Astrocyte (in vitro differentiated cells and primary cell): ENCODE measurements at places on chromosomes 5 and 9. TPM values are rescaled to one million over a fixed set of nuclear protein-coding genes. Genes with fewer than 3 reads are reported as not detected.

GRCh38 chr9:137032858-137033257, 970 bp upstream of the FUT7 start:
- H3K27ac ChIP-seq, result no peak overlapping the region
- peaks cover 9% of the 10 kb centered on the region for H3K4me1 ChIP-seq
- no peaks in the 10 kb centered on the region for H3K27me3 ChIP-seq
- DNase-seq, result no peak

DNA sequence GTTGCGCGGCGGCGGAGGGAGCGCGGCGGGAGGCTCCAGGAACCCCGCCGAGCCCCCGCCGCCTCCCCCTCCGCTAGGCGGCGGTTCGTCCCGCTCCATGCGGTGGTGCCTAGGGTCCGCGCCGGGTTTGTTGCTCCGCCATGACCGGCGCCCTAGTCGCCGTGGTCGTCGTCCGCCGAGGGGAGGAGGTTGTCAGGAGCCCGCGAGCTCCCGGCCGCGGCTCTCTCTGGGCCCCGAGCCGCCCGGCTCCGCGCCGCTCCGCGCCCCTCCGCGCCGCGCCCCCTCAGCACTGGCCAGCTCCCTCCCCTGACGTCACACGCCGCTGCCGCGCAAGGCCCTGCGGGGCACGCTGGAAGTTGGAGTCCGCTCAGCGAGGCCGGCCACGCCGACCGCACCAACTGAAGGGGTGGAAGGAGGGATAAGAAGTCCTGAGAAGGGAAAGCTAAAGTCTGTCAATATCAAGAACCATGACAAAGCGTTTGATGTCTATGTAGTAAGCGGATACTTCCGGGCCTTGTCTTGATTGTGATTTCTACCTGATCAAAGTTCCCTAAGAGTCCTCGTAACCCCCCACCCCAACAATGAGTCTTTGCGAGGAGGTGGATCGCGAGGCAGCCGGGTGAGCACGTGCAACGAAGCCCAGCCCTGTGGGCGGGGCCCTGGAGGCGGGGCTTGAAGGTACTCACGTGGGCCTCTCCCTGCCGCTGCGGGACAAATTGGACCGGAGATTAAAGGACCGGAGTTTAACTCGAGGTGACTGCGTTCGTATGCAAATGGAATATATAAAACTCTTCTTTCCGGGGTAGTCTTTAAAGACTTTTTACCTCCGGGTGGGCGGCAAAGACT, at the start of gene NR6A1:
Gene NR6A1, minus strand, starts transcription at position 291 of the 846 bp plus-strand sequence.
- peak within 1 kb of the TSS; percentile 61 for H3K4me3 ChIP-seq
- peaks cover 11% of the 10 kb centered on the region for H3K4me1 ChIP-seq
- peaks cover 40% of the 10 kb centered on the region for H3K27me3 ChIP-seq
- peak; percentile 91 for DNase-seq

DNA sequence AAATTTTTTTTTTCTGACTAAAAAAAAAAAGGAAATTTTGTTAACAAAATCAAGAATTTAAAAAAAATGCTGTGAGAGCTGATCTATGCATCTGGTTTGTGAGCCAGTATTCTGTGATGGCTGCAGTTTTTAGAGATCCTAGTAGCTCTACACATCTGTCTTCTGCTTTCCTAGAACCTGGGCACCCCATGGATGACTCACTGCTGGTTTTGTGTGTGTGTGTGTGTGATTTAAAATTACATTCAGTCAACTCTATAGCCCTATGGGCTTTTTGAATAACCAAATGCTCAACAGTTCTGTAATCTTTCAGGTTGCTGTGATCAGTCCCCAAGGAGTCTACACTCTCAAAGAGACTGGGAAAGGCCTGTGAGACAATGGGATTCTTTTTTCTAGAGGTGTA, 2.5 kb upstream of the PSMD5 start:
- H3K27me3 ChIP-seq, result no peaks in the 10 kb centered on the region
- H3K36me3 ChIP-seq, result no peaks in the 10 kb centered on the region

DNA sequence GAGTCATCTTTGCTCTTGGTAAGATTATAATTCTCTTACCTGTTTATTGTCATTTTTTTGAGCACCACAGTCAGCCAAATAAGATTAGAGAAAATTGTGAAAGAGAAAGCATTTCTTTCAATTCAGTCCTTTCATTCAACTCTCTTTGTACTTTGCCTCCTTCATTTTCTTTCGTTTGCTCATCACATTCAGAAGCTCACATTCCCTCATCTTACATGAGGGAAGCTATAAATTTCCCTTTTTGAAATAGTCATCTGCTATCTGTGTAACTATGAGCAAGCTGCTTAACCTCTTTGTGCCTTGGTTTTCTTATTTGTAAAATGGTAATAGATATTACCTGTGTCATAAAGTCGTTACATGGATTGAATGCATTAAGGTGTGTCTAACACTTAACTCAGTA, 41.4 kb downstream of the PAM start:
- DNase-seq, result no peak
- H3K36me3 ChIP-seq, result no peaks in the 10 kb centered on the region
- H3K27me3 ChIP-seq, result no peaks in the 10 kb centered on the region
- no peak overlapping the region for H3K27ac ChIP-seq

GRCh38 chr5:143001764-143002351, 231.7 kb downstream of the ARHGAP26 start:
- H3K27me3 ChIP-seq, result no peaks in the 10 kb centered on the region
- no peaks in the 10 kb centered on the region for H3K36me3 ChIP-seq
- H3K4me1 ChIP-seq, result peaks cover 18% of the 10 kb centered on the region

DNA sequence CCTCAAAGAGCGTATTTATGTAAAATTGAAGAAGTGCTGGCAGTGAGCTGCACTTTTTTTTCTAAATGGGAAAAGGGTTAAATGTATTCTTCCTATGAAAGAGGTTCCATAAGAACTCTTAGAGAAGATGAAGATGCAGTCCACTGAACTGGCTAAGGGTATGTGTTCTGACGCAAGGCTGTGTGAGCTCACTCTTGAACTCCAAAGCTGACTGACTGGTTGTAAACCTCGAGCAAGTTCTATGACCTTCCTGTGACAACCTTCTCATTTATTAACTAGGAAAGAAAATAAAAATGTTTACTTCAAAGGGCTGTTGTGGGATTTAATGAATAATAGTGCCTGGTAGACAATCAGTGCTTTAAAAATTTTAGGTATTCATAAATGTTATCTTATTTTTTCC, 46.7 kb downstream of the POC5 start:
- no peak for DNase-seq
- H3K36me3 ChIP-seq, result no peaks in the 10 kb centered on the region
- no peaks in the 10 kb centered on the region for H3K27me3 ChIP-seq
- H3K4me1 ChIP-seq, result peaks cover 6% of the 10 kb centered on the region

DNA sequence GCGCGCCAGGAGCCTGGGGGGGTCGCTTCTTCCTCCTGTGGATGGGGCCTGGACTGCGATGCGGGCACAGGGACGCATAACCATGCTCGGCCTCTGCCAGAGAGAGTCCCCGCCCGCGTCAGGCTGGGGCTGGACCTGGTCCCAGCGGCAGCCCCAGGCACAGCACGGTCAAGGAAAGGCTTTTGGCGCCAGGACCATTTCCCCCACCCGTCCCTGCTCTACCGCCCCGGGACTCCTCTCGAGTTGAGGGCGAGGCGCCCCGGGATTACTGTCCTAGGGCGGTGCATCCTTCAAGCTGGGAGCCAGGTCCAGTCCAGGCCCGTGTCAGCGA, 341 bp downstream of the MXD3 start:
- peaks cover 19% of the 10 kb centered on the region for H3K4me1 ChIP-seq
- no peaks in the 10 kb centered on the region for H3K27me3 ChIP-seq
- peaks cover 7% of the 10 kb centered on the region for H3K36me3 ChIP-seq

- H3K27ac ChIP-seq, result no peak overlapping the region
- no peaks in the 10 kb centered on the region for H3K4me1 ChIP-seq
- peak; percentile 46 for DNase-seq
- H3K4me3 ChIP-seq, result no peak overlapping the region
These were observed 34.3 kb upstream of the DAB2 start for GRCh38 chr5:39459071-39459470.

- no peak overlapping the region for H3K27ac ChIP-seq
- peaks cover 4% of the 10 kb centered on the region for H3K27me3 ChIP-seq
- no peak overlapping the region for H3K4me3 ChIP-seq
- DNase-seq, result no peak
These were observed 27.8 kb downstream of the TNFSF15 start for GRCh38 chr9:114777821-114778609.

- peak; percentile 100 for DNase-seq
- no peaks in the 10 kb centered on the region for H3K27me3 ChIP-seq
- H3K4me1 ChIP-seq, result peaks cover 29% of the 10 kb centered on the region
- H3K27ac ChIP-seq, result peak overlapping the region; percentile 88
- no peak overlapping the region for H3K4me3 ChIP-seq
- no peaks in the 10 kb centered on the region for H3K36me3 ChIP-seq
These were observed 51.2 kb downstream of the SLC1A3 start for GRCh38 chr5:36657563-36657995.

DNA sequence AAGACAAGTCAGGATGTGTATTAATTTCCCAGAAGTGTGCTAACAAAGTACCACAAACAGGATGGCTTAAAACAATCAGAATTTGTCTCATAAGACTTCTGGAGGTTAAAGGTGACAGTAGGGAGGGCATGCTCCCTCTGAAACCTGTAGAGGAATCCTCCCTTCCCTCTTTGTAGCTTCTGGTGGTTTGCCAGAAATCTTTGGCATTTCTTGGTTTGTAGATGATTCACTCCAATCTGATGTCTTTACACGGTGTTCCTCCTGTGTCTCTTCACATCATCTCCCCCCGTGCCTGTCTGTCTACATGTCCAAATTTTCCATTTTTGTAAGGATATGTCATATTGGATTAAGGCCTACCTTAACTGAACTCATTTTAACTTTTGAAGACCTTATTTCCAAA, 471.5 kb downstream of the ZNF608 start:
- H3K4me3 ChIP-seq, result no peak overlapping the region
- H3K4me1 ChIP-seq, result no peaks in the 10 kb centered on the region
- no peaks in the 10 kb centered on the region for H3K36me3 ChIP-seq
- H3K27me3 ChIP-seq, result no peaks in the 10 kb centered on the region
- DNase-seq, result peak; percentile 9

DNA sequence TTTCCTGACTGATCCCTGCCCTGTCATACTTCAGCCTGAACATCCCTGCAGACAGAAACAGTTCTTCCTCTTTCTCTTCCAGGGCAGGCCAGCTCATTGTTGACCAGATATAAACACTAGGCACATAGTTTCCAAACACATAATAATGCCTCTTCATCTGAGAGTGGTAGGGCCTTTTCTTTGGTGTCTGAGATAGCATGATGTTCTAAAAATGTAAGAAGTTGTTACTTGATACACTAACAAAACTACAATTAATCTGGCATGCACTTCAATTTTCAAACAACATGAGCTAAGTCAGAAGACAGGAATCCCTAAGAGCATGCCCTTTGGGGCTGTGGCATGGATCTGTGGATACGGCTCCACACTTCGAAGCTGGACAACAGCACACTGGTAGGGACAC, 246.6 kb downstream of the SPOCK1 start:
- no peaks in the 10 kb centered on the region for H3K36me3 ChIP-seq
- no peaks in the 10 kb centered on the region for H3K27me3 ChIP-seq
- H3K4me1 ChIP-seq, result peaks cover 9% of the 10 kb centered on the region
- DNase-seq, result peak; percentile 52
- no peak overlapping the region for H3K27ac ChIP-seq

GRCh38 chr9:72952381-72952690, 517 bp downstream of the ALDH1A1 start:
- H3K4me1 ChIP-seq, result no peaks in the 10 kb centered on the region
- H3K27me3 ChIP-seq, result peaks cover 2% of the 10 kb centered on the region
- no peaks in the 10 kb centered on the region for H3K36me3 ChIP-seq
- H3K27ac ChIP-seq, result no peak overlapping the region
- H3K4me3 ChIP-seq, result no peak overlapping the region

- no peak for DNase-seq
- peaks cover 35% of the 10 kb centered on the region for H3K27me3 ChIP-seq
- H3K4me1 ChIP-seq, result no peaks in the 10 kb centered on the region
- no peak overlapping the region for H3K27ac ChIP-seq
These were observed 50.0 kb upstream of the PPARGC1B start for GRCh38 chr5:149679876-149680809.

DNA sequence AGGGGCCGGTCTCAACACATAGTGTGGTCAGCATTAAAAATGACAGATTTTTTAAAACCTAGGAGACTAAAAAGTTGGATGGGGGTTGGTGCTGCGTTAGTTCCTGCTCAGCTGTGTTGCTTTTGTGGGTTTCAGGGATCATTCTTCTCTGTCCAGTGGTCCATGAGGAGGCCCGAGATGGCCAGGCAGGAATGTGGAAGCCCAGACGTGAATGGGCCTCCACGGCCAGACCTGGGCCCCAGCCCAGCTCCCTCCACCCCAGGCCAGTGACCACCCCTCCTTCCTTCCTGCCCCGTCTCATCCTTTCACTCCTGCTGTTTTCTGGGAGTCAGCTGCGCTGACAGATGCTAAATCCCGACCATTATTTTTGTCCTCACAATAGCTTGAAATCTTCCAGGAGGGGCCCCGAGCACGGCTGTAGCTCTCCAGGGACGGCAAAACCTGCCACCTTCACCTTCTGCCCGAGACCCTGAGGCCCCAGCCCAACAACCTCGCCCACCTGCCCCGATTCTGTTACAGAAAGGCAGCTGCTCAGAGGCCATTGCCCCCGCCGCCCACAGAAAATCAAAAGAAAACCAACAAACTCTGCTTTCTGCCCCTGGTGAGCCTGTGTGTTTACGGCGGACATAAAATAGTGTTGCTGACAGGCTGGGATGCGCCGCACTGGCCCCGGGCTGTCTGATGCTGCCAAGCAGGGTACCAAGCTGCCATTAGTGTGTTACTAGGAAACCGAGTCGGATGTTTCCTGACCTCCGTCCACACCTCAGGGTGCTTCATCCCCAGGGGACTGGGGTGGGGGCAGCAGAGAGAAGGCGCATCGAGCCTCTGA, 83.7 kb upstream of the SARDH start:
- peak; percentile 80 for DNase-seq
- no peak overlapping the region for H3K4me3 ChIP-seq
- H3K27me3 ChIP-seq, result no peaks in the 10 kb centered on the region
- H3K4me1 ChIP-seq, result no peaks in the 10 kb centered on the region
- H3K36me3 ChIP-seq, result peaks cover 2% of the 10 kb centered on the region

DNA sequence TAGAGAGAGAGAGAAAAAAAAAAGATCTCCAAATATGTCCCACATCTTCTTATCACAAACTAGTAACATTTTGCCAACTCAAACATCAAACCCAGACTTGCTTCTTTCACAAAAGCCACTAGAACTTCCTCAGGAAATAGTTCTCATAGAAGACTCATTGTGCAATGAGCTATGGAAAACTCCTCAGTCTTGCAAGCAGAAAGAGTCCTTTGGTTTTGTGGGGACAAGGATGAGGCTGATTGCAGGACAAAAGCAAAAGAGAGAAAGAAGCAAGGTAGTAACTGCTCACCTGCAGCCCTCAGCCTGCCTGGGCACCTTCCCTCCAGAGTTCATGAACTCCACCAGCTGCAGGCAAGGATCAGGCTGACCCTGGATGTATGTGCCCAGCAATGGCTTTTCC, 399.0 kb downstream of the IRX1 start:
- no peaks in the 10 kb centered on the region for H3K4me1 ChIP-seq
- H3K27ac ChIP-seq, result no peak overlapping the region
- H3K36me3 ChIP-seq, result no peaks in the 10 kb centered on the region
- DNase-seq, result peak; percentile 46

GRCh38 chr9:83070261-83070660, 7.3 kb upstream of the RASEF start:
- peak; percentile 85 for DNase-seq
- no peaks in the 10 kb centered on the region for H3K36me3 ChIP-seq
- no peaks in the 10 kb centered on the region for H3K27me3 ChIP-seq

GRCh38 chr9:114238472-114238871, 83.1 kb downstream of the COL27A1 start:
- peaks cover 22% of the 10 kb centered on the region for H3K4me1 ChIP-seq
- DNase-seq, result no peak
- no peaks in the 10 kb centered on the region for H3K27me3 ChIP-seq

Gene SVEP1
- total RNA-seq, result 1.1 and 1.5 TPM in 2 replicates

Gene FOXD4L4
- 0.14 TPM in 1 of 2 replicates, not detected in the other for total RNA-seq

Gene LHX6
- total RNA-seq, result 0.34 and 0.53 TPM in 2 replicates

Gene PCDHB5
- total RNA-seq, result 8.7 and 9.7 TPM in 2 replicates

Gene PCDHGA3
- 0.14 and 0.17 TPM in 2 replicates for total RNA-seq

Gene BARHL1
- total RNA-seq, result not detected in 2 replicates

Gene CTXN3
- not detected in 2 replicates for total RNA-seq

Gene NEUROG1
- total RNA-seq, result not detected in 2 replicates

Gene RBM27
- 21.1 and 24.4 TPM in 2 replicates for total RNA-seq

Gene SLU7
- 46.1 and 48.4 TPM in 2 replicates for total RNA-seq

Gene CMYA5
- total RNA-seq, result 1.2 and 1.5 TPM in 2 replicates
